ENCODE measurements at places on chromosomes 13 and 19. TPM values are rescaled to one million over a fixed set of nuclear protein-coding genes. Genes with fewer than 3 reads are reported as not detected.

PCDH9 gene
- 16.2 TPM for total RNA-seq

- no peaks in the 10 kb centered on the region for H3K36me3 ChIP-seq
- H3K27me3 ChIP-seq = no peaks in the 10 kb centered on the region
- peak; percentile 31 for DNase-seq
These were observed 132.8 kb upstream of the SPRY2 start for GRCh38 chr13:80473695-80474094.

LPAR2 gene
- 11.5 TPM for total RNA-seq

DNA sequence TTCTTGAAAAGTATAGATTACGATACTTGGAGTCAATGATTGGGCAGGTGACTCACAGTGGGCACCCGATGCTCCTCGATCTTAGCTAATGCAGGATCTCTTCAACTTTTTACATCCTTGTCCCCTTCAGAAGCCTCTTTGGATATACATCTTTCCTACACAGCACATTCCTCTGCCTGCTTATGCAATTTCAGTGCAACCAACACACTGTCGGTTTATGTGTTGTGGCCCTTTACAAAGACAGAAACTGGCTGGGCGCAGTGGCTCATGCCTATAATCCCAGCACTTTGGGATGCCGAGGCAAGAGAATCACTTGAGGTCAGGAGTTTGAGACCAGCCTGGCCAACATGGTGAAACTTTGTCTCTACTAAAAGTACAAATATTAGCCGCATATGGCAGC lies 2.6 kb downstream of the GPR42 start:
- no peak for DNase-seq
- H3K4me1 ChIP-seq = no peaks in the 10 kb centered on the region
- no peak overlapping the region for H3K4me3 ChIP-seq
- no peaks in the 10 kb centered on the region for H3K36me3 ChIP-seq

DNA sequence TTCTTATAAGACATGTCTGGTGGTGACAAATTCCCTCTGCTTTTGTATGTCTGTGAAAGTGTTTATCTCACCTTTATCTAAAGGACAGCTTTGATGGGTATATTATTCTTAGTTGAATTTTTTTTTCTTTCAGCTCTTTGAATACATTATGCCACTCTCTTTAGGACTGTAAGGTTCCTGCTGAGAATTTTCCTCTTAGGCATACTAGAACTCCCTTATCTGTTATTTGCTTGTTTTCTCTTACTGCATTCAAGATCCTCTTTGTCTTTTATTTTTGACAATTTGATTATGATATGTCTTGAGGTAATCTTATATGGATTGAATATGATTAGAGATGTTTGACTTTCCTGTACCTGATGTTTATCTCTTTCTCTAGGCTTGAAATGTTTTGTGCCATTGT lies 1328.4 kb downstream of the PCDH9 start:
- no peaks in the 10 kb centered on the region for H3K4me1 ChIP-seq
- H3K36me3 ChIP-seq = no peaks in the 10 kb centered on the region
- no peak overlapping the region for H3K4me3 ChIP-seq
- no peak for DNase-seq
- no peaks in the 10 kb centered on the region for H3K27me3 ChIP-seq

DNA sequence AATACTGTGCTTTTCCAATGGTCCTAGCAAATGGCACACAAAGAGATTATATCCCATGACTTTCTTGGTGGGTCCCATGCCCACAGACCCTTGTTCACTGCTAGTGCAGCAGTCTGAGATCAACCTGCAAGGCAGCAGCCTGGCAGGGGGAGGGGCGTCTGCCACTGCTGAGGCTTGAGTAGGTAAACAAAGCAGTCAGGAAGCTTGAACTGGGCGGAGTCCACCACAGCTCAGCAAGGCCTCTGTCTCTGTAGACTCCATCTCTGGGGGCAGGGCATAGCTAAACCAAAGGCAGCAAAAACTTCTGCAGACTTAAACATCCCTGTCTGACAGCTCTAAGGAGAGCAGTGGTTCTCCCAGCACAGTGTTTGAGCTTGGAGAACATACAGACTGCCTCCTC lies 82.9 kb downstream of the ZNF737 start:
- H3K27me3 ChIP-seq = no peaks in the 10 kb centered on the region
- no peak overlapping the region for H3K4me3 ChIP-seq
- H3K36me3 ChIP-seq = no peaks in the 10 kb centered on the region

DNA sequence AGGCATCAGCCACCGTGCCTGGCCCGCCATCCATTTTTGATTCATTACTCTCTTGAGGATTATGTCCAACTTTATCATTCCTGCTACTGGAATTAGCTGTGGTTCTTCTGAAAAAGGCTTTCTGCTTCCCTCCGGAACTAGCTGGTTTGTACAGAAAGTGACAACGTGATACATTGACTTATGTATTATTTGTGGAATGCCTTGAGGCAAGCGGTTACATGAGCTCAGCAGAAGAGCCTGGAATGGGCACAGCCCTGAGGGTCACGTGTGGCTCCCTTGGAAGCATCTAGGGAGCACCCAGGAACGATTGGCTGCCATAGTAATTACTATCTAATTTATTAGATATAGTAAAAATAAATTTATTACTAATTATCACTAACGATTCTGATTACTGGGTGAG lies 14.4 kb upstream of the RETN start:
- no peak overlapping the region for H3K4me3 ChIP-seq
- H3K36me3 ChIP-seq = no peaks in the 10 kb centered on the region
- H3K27me3 ChIP-seq = no peaks in the 10 kb centered on the region
- no peaks in the 10 kb centered on the region for H3K4me1 ChIP-seq
- no peak for DNase-seq

DNA sequence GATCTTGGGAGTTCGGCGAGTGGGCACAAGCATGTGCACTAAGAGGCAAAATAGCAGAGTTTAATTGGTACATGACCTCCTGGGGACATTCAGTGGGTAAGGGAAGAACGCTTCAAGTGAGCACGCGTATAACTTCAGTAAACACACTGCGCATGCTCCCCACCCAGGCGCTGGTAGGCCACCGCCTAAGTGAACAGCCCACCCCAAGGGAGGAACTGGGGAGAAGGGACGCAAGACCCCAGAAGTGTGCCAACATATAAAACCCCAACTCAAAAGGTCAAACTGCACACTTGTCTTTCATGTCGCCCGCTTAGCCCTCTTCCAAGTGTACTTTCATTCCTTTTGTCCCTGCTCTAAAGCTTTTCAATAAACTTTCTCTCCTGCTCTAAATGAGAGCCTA lies 10.5 kb upstream of the NTN5 start:
- no peaks in the 10 kb centered on the region for H3K27me3 ChIP-seq
- DNase-seq = no peak
- H3K27ac ChIP-seq = no peak overlapping the region
- no peak overlapping the region for H3K4me3 ChIP-seq

GRCh38 chr13:99416411-99417121 lies 84.7 kb upstream of the TM9SF2 start:
- no peaks in the 10 kb centered on the region for H3K4me1 ChIP-seq
- no peak overlapping the region for H3K4me3 ChIP-seq
- DNase-seq = no peak
- no peak overlapping the region for H3K27ac ChIP-seq

- H3K4me3 ChIP-seq = no peak overlapping the region
- H3K27me3 ChIP-seq = no peaks in the 10 kb centered on the region
- no peak overlapping the region for H3K27ac ChIP-seq
- H3K4me1 ChIP-seq = no peaks in the 10 kb centered on the region
These were observed 57.7 kb upstream of the NBEA start for GRCh38 chr13:34884366-34884765.

SPATA13 gene
- 9.6 TPM for total RNA-seq

DCLK1 gene
- 2.9 TPM for total RNA-seq

ADAMTSL5 gene
- total RNA-seq = 11.2 TPM

GRCh38 chr13:25541434-25542123 lies 169.8 kb downstream of the ATP8A2 start:
- no peak for DNase-seq
- no peak overlapping the region for H3K4me3 ChIP-seq
- no peaks in the 10 kb centered on the region for H3K36me3 ChIP-seq
- no peaks in the 10 kb centered on the region for H3K4me1 ChIP-seq
- peaks cover 3% of the 10 kb centered on the region for H3K27me3 ChIP-seq

DNA sequence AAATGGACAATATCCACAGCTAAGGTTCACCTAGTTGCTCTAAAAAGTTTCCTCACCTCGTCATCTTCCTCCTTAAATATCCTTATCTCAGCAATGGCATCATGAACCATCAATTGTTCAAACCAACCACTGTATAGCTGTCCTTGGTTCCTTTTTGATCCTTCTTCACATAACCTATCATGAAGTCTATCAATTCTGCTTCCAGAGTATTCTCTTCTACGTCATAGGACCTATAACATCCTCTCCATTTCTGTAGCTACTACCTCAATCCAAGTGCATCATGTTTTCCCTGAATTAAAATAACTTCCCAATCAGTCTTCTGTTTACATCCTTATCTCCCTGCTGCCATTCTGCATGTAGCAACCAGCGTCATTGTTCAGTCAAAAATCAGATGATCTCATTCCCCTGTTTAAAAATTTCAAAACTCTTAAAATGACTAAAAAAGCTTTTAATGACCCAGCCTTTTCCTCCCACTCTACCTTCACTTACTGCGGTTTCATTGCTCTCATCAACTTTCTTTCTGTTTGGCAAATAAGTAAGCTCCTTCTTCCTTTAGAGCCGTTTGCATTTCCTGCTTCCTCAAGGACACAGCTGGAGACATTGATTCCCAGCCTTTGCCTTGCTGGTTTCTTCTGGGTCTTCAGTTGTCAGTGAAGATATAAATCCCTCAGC lies 223.9 kb upstream of the MIR17HG start:
- DNase-seq = no peak
- H3K27ac ChIP-seq = no peak overlapping the region
- no peaks in the 10 kb centered on the region for H3K4me1 ChIP-seq
- H3K27me3 ChIP-seq = peaks cover 3% of the 10 kb centered on the region
- no peaks in the 10 kb centered on the region for H3K36me3 ChIP-seq

DNA sequence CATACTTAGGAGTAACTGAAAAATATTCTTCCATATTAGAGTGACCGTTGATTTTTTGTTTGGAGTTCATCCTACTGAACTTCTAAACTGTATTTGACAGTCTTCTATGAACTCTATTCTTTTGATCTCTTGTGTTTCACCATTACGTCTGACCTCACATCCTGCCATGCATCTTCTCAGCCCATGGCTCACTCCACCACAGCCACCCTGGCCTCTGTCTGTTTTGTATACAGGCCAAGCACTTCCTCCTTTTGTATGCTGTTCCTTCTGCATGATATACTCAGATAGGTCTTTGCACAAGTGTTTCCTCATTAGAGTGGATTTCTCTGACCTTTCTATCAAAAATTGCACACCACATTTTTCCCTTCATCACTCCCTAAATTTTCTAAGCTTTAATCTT lies 119.9 kb downstream of the MAB21L1 start:
- H3K27me3 ChIP-seq = no peaks in the 10 kb centered on the region
- H3K4me1 ChIP-seq = no peaks in the 10 kb centered on the region
- H3K36me3 ChIP-seq = no peaks in the 10 kb centered on the region
- no peak overlapping the region for H3K27ac ChIP-seq
- DNase-seq = no peak

- no peaks in the 10 kb centered on the region for H3K36me3 ChIP-seq
- no peaks in the 10 kb centered on the region for H3K4me1 ChIP-seq
- no peaks in the 10 kb centered on the region for H3K27me3 ChIP-seq
- no peak for DNase-seq
- H3K27ac ChIP-seq = no peak overlapping the region
- no peak overlapping the region for H3K4me3 ChIP-seq
These were observed 93.6 kb downstream of the RFC3 start for GRCh38 chr13:33911521-33911920.

SMAD9 gene
- 5.8 TPM for total RNA-seq

DNA sequence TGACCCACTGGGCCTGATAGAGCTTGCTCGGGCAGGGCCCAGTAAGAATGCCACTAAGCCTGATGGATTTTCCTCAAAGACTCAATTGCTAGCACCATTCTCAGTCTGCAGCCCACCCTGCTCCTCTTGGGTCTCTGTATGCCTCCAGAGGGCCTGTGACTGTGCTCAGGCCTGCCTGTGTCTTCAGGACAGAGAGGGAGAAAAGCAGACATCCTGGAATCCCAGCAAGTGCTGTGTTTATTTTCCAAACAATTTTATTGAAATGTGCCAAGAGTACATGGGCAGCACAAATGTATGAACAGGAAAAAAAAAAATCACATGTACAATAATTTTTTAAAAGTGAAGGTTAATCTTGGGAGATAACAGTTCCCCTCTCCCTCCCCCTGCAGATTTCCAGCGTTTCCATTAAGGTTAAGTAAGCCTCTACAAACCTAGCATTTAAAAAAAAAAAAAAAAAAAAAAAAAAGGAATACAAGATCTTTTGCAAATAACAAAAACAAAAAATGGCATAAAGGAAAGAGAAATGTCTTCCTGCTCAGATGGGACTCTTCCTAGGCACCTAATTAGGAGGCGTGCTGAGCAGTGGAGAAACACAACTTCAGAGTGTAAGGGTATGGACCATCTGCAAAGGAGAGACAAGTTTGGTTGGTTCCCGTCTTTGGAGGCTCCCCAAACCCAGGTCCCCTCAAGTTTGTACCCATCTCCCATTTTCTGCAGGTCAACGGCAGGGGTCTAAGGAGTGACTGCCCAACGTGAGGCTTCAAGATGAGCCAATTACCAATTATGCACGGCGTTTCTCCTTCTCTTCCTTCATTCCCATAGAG lies 4.8 kb upstream of the ECH1 start:
- no peak overlapping the region for H3K4me3 ChIP-seq
- H3K4me1 ChIP-seq = peaks cover 38% of the 10 kb centered on the region
- no peak for DNase-seq
- peaks cover 8% of the 10 kb centered on the region for H3K36me3 ChIP-seq
- H3K27ac ChIP-seq = peak overlapping the region; percentile 99

DNA sequence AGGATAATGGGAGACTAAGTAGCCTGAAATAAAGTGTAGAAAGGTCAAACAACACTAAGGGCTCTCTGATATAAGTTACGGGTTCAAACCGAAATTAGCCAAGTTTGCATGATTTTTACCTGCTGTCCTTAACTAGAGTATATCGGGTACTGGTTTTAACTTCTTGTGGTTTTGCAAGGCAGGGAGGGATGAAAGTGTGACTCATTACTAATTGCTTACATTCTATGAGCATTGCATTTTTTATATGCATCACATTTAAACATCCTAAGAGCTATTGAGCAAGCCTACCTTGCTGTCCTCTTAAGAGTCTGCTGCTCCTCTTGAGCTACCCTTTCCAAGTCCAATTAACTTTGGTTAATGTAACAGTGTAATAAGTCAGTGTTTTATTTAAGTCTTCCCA lies 415.4 kb downstream of the SLITRK5 start:
- H3K36me3 ChIP-seq = no peaks in the 10 kb centered on the region
- no peak overlapping the region for H3K27ac ChIP-seq
- no peak overlapping the region for H3K4me3 ChIP-seq
- H3K4me1 ChIP-seq = no peaks in the 10 kb centered on the region
- no peaks in the 10 kb centered on the region for H3K27me3 ChIP-seq
- DNase-seq = no peak

- H3K4me3 ChIP-seq = no peak overlapping the region
- no peaks in the 10 kb centered on the region for H3K27me3 ChIP-seq
- H3K36me3 ChIP-seq = no peaks in the 10 kb centered on the region
- peaks cover 5% of the 10 kb centered on the region for H3K4me1 ChIP-seq
- no peak for DNase-seq
These were observed 50.8 kb downstream of the STK24 start for GRCh38 chr13:98526182-98526512.

Measured in hepatocyte (in vitro differentiated cells).